Activated CD8-positive, alpha-beta T cell treated with anti-CD3 and anti-CD28 coated beads, Interleukin-2, amount 10 ng/mL, durations not matched to agents 7 days and 5 days (primary cell): ENCODE measurements at places on chromosomes 1 and 21.
A peak's percentile ranks its signal among the peaks of the same experiment; 100 is the strongest.

GRCh38 chr21:41369920-41370839, 8.4 kb downstream of the MX2 start:
- DNase-seq: peak; percentile 63

- DNase-seq: peak; percentile 32
These were observed 151.2 kb downstream of the DMRTA2 start for GRCh38 chr1:50271968-50272578.

GRCh38 chr1:190144650-190145049, 333.0 kb downstream of the BRINP3 start:
- no peak for DNase-seq

GRCh38 chr21:39661740-39662139, 49.0 kb downstream of the B3GALT5 start:
- no peak for DNase-seq

DNA sequence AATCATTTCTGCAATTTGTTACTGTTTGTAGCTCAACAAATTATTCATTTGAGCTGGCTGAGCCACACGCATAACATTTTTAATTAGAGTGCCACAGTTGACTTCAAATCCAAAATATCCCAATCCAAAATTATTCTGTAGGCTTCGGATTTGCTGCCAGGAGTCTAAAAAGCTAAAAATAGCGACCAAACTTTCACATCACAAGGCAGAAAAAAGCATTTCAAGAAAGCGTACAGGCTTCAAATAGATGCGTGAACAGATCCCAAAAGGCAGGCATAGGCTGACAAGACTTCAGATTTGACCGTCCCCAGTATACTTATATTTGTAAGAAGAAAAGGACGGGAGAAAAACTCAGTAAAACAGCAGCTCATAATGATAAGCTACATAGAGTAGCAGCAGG, 24.3 kb upstream of the TIAM1 start:
- DNase-seq: no peak

DNA sequence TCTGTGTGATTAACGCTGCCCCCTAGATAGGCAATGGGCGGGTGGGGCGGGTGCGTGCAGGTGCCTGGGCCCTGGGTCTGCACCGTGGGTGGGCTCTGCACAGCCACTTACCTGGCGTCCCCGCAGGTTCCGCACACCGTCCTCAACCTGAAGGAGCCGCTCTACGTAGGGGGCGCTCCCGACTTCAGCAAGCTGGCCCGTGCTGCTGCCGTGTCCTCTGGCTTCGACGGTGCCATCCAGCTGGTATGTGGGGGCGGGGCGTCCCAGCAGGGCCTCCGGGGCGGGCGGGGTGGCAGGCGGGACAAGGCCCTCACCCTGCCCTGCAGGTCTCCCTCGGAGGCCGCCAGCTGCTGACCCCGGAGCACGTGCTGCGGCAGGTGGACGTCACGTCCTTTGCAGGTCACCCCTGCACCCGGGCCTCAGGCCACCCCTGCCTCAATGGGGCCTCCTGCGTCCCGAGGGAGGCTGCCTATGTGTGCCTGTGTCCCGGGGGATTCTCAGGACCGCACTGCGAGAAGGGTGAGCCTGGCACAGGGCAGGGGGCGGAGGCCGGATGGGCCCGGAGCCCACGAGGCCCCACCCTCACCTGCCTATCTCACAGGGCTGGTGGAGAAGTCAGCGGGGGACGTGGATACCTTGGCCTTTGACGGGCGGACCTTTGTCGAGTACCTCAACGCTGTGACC, 22.8 kb downstream of the RNF223 start:
- DNase-seq: no peak
